ENCODE measurements at places on chromosomes 3 and 15. TPM values are rescaled to one million over a fixed set of nuclear protein-coding genes. Genes with fewer than 3 reads are reported as not detected.

Gene C3orf20
- not detected for total RNA-seq

DNA sequence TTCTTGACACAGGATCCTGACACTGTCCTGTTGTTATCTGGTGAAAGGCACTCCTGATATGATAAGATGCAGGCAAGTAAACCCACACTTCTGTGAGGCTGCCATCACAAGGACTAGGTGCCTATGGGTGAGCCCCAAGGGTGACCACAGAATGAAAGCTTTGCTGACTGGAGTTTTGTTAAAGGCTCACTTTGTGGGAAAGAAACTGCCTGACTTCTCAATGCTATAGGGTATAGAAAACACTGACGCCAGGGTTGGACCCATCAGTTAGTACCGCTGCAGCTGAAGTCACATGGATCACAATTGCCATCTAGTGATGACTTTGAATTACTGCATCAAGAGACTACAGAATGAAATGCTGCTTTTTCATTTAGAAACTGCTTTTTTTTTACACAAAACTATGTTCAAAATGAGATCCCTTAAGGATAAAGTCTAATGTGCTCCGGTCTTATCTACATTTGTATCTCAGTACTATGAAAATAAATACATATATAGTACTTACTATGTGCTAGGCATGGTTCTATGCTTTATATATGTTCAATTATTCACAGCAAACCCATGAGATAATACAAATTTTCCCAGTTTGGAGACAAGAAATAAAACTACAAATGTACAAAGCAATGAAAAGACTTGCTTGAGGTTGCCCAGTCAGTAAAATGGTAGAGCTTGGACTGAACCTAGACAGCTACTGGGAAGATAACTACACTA, 64.2 kb upstream of the CMSS1 start:
- no peaks in the 10 kb centered on the region for H3K27me3 ChIP-seq
- H3K36me3 ChIP-seq = peaks cover 55% of the 10 kb centered on the region
- peak overlapping the region; percentile 83 for H3K27ac ChIP-seq
- H3K4me3 ChIP-seq = no peak overlapping the region
- DNase-seq = no peak
- peaks cover 71% of the 10 kb centered on the region for H3K4me1 ChIP-seq

Gene PP2D1
- total RNA-seq = not detected

GRCh38 chr15:99019558-99020540, 12.3 kb upstream of the PGPEP1L start:
- no peak overlapping the region for H3K27ac ChIP-seq
- H3K4me3 ChIP-seq = no peak overlapping the region
- H3K27me3 ChIP-seq = peaks cover 5% of the 10 kb centered on the region
- H3K36me3 ChIP-seq = no peaks in the 10 kb centered on the region
- peak; percentile 36 for DNase-seq

DNA sequence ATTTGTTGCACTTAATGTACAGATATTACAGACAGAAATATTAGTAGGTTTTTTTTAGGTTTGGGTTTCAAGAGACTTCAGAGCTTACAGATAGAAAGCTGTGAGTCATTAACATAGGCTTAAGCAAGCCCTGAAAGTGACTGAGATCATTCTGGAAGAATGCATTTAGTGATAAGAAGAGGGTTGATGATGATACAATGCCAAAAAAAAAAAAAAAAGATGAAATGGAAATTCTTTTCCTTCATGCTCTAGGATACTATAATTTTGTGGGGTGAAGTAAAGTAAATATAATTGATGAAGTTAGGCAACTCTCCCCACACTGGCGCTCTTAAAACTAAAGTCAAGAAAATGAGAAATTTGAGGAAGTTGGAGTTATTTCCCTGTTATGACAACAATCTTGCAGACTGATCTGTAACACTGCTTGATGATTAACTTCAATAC, 169.4 kb upstream of the ZNF385D start:
- no peak overlapping the region for H3K4me3 ChIP-seq
- H3K27me3 ChIP-seq = no peaks in the 10 kb centered on the region
- DNase-seq = no peak

DNA sequence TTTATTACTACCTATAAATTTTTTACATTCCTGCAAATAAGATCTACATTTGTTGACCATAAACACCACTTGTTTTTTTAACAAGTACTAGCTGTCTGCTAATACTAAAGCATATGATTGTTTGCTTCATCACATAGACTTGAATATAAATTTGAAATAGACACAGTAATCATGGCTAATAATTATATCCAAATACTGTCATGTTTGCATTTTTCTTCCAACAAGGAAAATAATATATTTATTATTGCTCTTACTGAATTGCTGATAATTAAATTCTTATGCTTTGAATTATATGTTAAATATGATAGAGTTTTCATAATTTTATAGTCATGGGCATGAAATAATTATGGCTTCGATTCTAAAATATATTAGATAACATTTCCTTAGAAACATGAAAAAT, 40.5 kb downstream of the HDC start:
- peaks cover 7% of the 10 kb centered on the region for H3K27me3 ChIP-seq
- no peak for DNase-seq
- no peaks in the 10 kb centered on the region for H3K36me3 ChIP-seq
- no peaks in the 10 kb centered on the region for H3K4me1 ChIP-seq
- no peak overlapping the region for H3K27ac ChIP-seq

- H3K4me3 ChIP-seq = no peak overlapping the region
- no peak for DNase-seq
- no peaks in the 10 kb centered on the region for H3K4me1 ChIP-seq
- peaks cover 16% of the 10 kb centered on the region for H3K27me3 ChIP-seq
- H3K36me3 ChIP-seq = no peaks in the 10 kb centered on the region
Observed at GRCh38 chr3:4271834-4272233, 31.3 kb upstream of the SETMAR start.

Gene CHRNB4
- total RNA-seq = not detected

- peaks cover 2% of the 10 kb centered on the region for H3K36me3 ChIP-seq
- no peak for DNase-seq
- no peak overlapping the region for H3K4me3 ChIP-seq
- no peak overlapping the region for H3K27ac ChIP-seq
- no peaks in the 10 kb centered on the region for H3K27me3 ChIP-seq
- peaks cover 59% of the 10 kb centered on the region for H3K4me1 ChIP-seq
Observed at GRCh38 chr3:140440446-140440845, 237.4 kb upstream of the TRIM42 start.

Gene YEATS2
- 41.4 TPM for total RNA-seq

GRCh38 chr3:15292765-15293522, 39.4 kb downstream of the SH3BP5 start:
- H3K27me3 ChIP-seq = no peaks in the 10 kb centered on the region
- H3K36me3 ChIP-seq = no peaks in the 10 kb centered on the region
- no peak for DNase-seq
- H3K27ac ChIP-seq = peak overlapping the region; percentile 40

DNA sequence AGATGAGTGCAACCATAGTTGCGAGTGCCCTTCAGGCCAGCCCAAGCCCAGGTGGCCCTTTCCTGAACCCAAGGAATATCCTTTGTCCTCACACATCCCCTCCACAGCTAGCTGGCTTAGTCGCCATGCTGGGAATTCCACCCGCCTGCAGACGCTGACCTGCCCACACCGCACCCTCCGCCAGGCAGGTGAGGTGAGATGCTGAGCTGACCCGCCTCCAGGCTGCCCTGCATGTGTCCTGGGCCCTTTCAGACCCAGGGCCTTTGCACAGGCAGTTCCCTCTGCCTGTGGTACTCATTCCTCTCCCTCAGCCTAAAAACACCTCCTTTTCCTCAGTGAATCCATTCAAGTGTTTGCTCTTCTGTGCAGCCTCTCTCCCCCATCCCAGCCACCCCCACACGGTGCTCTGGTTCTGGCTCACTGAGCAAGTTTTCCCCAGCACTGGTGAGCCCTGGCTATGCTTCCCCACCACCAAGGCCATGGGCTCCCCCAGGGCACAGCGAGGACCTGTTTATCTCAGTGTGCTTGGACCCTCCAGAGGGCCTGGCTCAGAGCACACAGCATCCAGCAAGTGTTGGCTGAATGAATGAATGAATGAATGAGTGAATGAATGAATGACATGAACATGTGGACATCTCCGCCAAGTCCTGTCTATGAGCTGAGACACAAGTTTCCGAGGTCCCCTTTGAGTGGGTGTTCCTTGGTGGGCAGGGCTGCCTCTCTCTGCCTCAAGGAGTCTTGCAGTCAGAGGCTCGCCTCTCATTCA, 33.0 kb upstream of the LINGO1 start:
- no peaks in the 10 kb centered on the region for H3K36me3 ChIP-seq
- no peak overlapping the region for H3K4me3 ChIP-seq
- H3K27me3 ChIP-seq = peaks cover 43% of the 10 kb centered on the region
- no peak for DNase-seq
- H3K27ac ChIP-seq = no peak overlapping the region
- no peaks in the 10 kb centered on the region for H3K4me1 ChIP-seq

DNA sequence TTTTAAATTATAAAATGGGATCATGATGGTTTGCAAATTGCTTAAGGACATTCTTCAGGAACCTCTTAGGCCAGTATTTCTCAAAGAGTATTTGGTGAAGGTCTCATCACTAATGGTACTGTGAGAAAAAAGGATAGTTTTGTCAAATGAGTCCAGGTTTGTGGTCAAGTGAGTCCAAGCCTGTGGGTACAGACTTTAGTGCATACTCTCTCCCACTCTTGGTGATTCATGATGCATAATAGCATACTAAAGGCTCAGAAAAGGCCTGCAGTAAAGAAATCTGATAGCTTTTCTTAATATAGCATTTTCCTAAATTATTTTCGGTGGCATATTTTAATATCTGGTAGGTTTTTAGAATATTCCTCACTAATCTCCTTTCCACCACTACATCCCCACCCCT, 20.0 kb downstream of the BOC start:
- peaks cover 45% of the 10 kb centered on the region for H3K4me1 ChIP-seq
- peaks cover 3% of the 10 kb centered on the region for H3K36me3 ChIP-seq
- DNase-seq = no peak

Gene ERC2
- total RNA-seq = 0.78 TPM

DNA sequence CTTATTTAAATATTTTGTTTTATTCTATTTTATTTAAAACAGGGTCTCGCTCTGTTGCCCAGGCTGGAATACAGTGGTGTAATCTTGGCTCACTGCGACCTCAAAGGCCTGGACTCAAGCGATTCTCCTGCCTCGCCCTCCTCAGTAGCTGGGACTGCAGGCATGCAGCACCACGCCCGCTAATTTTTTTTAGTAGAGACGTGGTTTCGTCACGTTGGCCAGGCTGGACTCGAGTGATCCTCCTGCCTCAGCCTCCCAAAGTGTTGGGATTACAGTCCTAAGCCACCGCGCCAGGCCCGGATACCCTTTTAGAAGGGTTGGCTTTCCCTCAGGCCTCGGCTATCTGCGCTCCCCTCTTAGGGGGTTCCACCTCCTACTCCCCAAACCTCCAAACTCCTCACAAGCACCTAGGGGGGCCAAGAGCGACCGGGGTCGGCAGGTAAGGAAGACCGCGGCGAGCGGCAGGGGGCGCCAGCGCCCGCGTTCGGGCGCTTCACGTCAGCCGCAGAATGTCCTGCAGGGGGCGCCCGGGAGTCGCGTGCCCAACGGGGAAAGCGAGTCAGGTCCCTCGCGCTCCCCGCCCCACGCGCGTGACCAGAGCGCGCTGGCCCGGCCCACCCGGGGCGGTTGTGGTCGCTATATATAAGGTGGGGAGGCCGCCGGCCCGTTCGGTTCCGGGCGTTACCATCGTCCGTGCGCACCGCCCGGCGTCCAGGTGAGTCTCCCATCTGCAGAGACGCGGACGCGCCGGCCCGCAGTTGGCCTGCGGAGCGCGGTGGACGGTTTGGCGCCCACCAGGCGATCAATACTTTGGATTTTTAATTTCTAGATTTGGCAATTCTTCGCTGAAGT, 51.8 kb upstream of the GATM start:
- peak; percentile 92 for DNase-seq
- H3K27ac ChIP-seq = no peak overlapping the region
- no peaks in the 10 kb centered on the region for H3K36me3 ChIP-seq

Gene CCR1
- not detected for total RNA-seq

GRCh38 chr3:141802316-141803077, 39.3 kb downstream of the GRK7 start:
- peaks cover 3% of the 10 kb centered on the region for H3K4me1 ChIP-seq
- H3K4me3 ChIP-seq = no peak overlapping the region
- no peak for DNase-seq
- no peak overlapping the region for H3K27ac ChIP-seq
- peaks cover 8% of the 10 kb centered on the region for H3K27me3 ChIP-seq
- no peaks in the 10 kb centered on the region for H3K36me3 ChIP-seq

DNA sequence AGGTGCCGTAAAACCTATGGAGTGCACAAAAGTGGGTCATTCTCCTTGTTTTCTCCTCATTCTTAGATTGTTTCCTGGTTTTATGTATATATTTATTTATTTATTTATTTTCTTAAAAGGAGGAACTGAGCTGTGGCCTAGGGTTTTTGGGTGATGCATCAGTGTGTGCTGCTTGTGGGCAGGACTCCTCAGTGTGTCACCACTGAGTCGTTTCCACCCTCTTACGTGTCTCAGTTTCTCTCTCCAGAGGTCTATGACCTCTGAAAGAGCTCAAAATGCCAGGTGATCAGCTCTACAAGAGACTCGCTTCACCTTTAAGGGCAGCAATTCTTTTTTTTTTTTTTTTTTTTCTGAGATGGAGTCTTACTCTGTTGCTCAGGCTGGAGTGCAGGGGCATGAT, 72.9 kb downstream of the CD200 start:
- H3K36me3 ChIP-seq = no peaks in the 10 kb centered on the region
- no peaks in the 10 kb centered on the region for H3K4me1 ChIP-seq
- H3K27me3 ChIP-seq = peaks cover 7% of the 10 kb centered on the region

- peaks cover 21% of the 10 kb centered on the region for H3K4me1 ChIP-seq
- H3K27me3 ChIP-seq = no peaks in the 10 kb centered on the region
- no peak overlapping the region for H3K4me3 ChIP-seq
Observed at GRCh38 chr3:132569153-132569552, 27.9 kb upstream of the ACKR4 start.

DNA sequence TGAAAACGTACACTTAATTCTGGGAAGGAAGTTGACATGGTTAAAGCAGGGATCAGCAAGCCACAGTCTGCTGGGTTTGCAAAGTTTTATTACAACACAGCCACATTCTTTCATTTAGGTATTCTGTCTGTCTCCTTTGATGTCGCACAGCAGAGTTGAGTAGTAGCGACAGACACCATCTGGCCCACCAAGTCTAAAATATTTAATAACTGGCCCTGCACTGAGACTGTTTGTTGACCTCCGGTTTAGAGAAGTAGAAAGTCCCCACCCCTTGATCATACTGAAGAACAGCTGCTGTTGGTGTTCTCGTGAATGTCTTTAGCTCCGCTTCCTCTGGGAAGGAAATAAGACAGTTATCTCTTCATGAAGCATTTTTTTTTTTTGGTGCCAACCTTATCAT, 66.2 kb downstream of the MCTP2 start:
- DNase-seq = no peak
- no peaks in the 10 kb centered on the region for H3K36me3 ChIP-seq
- no peak overlapping the region for H3K4me3 ChIP-seq
- H3K4me1 ChIP-seq = no peaks in the 10 kb centered on the region

Gene DAPK2
- 17.6 TPM for total RNA-seq

Gene GOLGA8H
- 1.3 TPM for total RNA-seq

DNA sequence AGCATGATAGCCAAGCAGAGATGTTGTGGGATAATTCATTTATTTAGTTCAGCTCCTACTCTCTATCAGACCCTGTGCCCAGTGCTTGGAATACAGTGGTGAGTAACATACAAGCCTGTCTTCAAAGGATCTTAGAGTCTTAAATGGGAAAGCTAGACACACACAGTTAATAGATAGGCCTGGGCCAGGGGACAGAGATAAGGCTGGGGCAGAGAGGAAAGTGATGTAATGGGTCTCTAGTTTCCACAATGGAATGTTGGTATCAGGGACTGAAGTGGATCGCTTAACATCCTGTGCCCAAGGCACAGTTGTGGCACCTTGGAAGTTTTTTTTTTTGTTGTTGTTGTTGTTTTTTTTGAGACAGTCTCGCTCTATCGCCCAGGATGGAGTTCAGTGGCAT, 79.9 kb upstream of the POLG start:
- no peaks in the 10 kb centered on the region for H3K4me1 ChIP-seq
- H3K27me3 ChIP-seq = peaks cover 87% of the 10 kb centered on the region
- no peak overlapping the region for H3K4me3 ChIP-seq
- no peak for DNase-seq
- no peak overlapping the region for H3K27ac ChIP-seq

All from osteocyte (in vitro differentiated cells).